RPMI8226 (cell line): ENCODE measurements at places on chromosomes 3 and 15.

- DNase-seq, result no peak
Measured at GRCh38 chr15:90241343-90242192, 7.6 kb downstream of the GDPGP1 start.

GRCh38 chr3:194095464-194095863 is 40.5 kb upstream of the HES1 start:
- DNase-seq, result peak; percentile 52

- DNase-seq, result no peak
Measured at GRCh38 chr3:123819949-123820348, 64.2 kb downstream of the MYLK start.

DNA sequence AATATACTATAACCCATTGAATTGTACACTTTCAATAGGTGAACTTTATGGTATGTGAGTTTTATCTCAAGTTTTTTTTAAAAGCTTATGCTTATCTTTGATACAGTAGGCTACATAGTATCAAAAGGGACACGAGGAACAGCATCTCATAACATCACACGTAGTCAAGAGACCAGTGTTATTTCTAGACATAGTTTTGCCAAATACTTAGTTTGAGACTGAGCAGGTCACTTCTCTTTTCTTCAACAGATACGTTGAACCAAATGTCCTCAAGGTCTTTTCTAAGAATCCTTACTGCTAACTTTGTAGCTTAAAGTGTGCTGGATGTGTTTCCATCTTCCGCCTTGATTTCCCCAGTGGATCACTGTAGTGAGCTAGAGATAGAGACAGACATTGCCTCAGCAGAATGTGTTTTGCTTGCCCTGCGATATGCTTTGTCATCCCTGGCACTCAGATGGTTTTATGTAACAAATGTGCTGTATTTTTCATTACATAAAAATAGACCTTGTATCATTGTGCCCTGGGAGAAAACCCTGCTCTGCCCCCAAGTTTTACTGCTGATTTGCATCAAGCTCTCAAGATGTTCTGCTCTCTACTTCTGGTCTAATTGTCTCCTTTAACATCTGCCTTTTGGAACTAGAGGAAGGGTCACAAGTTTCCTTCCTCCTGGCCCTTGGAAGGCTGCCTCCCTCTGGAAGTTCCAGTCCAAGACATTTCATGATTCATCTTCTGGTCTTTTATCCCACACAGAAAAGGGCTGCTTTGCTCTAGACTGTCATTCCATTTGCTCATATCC is 426.4 kb upstream of the RGMA start:
- DNase-seq, result no peak

DNA sequence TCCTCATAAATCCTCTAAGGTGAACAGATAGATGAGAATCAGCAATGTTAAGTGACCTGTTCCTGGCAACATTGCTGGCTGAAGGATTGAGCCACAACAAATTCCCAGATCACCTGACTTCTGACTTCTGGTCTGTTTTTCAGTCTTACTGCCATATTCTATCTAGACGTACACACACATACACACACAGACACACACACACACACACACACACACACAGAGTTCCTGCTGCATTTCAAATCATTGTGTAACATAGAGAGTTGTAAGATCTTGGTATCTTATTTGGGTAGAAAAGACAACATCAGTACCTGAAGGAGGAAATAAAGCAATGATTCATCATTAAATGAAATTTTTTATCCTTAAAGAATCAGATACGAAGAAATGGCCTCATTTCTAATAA is 342.6 kb downstream of the MFSD1 start:
- no peak for DNase-seq

GRCh38 chr3:190127195-190127594 is 6.5 kb upstream of the P3H2 start:
- DNase-seq, result no peak

DNA sequence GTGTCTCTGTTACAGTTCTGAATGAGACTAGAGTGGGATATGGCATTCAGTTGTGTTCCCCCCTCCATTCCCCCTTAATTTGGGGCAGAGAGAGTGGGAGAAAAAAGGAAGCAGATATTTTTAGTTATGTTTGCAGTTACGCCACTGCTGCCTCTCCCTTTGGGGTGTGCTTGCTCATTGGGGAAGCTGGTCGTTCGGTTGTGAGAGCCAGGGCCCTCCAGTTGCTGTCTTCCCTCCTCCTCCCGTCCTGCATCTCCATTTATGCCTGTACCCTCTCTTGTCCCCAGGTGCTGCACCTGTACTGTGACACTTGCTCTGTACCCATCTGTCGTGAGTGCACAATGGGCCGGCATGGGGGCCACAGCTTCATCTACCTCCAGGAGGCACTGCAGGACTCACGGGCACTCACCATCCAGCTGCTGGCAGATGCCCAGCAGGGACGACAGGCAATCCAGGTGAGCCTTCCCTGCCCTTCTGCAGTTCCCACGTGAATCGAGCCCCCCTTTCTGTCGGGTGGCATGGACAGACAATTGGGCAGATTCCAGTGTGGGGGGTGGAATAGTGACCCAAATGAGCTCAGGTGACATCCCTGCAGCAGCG is 55.8 kb downstream of the TRIM71 start:
- no peak for DNase-seq

- no peak for DNase-seq
Measured at GRCh38 chr3:146712806-146713205, 107.7 kb upstream of the PLSCR5 start.

DNA sequence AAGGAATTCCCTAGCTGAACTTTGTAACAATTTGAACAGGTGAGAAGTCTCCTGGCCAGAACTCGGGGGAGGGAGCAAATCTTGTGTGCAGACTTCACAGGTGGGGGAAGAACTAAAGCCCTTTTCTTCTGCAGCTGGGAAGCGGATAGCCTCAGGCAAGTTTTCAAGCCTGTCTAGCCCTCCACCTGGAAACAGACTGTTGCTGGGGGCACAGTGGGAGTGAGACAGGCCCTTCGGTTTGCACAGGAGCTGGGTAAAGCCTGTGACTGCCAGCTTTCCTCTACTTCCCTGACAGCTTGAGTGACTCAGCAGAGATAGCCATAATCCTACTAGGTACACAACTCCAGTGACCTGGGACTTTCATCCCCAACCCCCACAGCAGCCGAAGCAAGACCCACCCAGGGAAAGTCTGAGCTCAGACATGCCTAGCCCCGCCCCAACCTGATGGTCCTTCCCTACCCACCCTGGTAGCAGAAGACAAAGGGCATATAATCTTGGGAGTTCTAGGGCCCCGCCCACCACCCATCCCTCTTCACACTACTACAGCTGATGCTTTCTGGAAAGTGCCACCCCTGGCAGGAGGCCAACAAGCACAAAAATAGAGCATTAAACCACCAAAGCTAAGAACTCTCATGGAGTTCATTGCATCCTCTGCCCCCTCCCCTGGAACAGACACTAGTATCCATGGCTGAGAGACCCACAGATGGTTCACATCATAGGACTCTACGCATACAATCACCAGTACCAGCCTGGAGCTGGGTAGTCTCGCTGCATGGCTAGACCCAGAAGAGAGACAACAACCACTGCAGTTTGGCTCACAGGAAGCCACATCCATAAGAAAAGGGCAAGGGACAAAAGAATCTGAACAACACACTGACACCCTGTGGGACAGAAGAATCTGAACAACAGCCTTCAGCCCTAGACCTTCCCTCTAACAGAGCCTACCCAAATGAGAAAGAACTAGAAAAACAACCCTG is 479.0 kb downstream of the RAP2B start:
- peak; percentile 22 for DNase-seq

DNA sequence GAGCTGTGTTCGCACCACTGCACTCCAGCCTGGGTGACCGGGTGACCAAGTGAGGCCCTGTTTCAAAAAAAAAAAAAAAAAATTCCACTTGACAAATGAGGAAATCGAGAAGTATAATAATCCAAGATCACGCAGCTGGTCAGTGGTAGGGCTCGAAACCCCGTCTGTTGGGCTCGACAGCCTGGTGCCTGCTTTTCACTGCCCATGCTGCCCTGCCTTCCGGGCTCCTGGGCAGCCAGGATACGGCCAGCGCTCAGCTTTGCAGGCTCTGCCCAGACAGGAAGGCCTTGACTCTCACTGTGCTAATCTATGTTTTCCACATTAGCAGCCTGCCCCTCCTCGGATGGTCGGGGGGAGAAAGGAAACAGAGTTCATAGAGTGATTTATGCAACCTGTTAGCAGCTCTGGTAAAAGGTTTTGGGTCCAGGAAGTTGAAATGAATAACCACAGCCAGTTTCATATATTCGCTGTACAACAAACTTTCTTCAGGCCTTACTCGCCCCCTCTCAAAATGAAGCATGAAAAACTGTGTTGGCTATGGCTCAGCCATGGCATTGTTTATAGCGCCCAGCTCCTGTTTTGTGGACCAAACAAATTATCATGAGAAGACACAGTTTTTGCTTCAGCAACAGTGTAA is 108.8 kb downstream of the XXYLT1 start:
- DNase-seq, result no peak

DNA sequence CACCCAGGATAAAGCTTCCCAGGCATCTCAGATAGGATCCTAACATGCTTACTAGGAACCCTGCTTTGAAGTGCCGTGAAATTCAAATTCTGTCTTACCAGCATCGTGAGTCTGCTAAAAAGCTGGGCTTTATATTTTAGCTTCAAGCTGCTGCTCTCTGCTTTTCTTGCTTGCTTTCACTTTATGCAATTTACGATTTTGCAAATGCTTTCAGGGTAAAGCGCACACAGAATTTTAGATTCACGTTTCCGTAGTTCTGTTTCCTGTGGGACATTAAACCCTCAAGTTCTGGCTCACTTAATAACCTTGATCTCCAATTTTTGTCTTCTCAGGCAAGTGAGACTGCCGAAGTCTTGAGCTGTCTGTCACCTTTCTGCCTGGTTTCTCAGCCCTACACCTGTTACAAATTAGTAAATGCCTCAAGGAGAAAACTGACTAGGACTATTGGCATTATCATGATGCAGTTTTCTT is 170.5 kb upstream of the TGFBR2 start:
- no peak for DNase-seq

- DNase-seq, result no peak
Measured at GRCh38 chr3:53815651-53816050, 30.6 kb downstream of the CHDH start.

DNA sequence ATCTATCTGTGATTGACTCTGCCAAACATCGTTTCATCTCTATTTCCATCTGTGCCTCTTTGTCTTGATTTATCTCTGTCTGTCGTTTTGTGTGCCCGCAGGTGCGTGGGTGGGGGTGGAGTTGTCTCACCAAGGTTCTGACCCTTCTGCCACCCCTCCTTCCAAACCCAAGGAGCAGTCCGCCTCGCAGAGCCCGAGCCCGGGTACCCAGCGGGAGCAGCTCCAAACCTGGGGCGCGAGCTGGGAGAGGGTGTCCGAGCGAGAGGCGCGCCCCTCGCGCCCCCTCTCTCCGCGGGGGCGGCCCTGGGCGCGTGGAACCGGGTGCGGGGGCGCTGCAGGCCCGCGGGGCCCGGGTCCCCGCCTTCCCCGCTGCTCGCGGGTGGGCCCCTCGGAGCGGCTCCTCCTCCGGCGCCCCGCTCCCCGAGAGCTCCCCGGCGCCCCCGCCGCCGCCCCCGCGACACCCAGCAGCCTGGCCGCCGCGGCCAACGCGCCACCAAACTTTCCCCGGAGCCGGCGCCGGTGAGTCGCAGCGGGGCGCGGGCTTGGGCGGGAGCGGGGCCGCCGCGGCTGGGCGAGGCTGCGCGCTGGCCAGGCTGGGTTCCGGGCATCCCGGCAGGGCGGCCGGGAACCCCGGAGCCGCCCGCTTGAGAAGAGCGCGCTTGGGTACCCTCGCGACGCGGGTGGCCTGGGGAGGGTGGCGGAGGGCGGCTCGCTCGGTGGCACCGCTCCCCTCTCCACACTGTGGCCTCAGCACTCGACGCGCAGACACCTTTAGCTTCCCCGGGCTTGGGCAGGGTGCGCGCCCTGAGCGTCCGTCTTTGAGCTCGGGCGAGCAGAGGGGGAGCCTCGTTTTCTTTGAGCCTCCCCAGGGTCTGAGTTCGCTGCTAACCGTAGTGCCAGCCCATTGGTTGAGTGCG is at the start of gene HRH1:
Gene HRH1, plus strand, starts transcription at position 458 of the 917 bp plus-strand sequence. CDS start 104,545 bp downstream, outside the sequence.
- DNase-seq, result peak; percentile 66

DNA sequence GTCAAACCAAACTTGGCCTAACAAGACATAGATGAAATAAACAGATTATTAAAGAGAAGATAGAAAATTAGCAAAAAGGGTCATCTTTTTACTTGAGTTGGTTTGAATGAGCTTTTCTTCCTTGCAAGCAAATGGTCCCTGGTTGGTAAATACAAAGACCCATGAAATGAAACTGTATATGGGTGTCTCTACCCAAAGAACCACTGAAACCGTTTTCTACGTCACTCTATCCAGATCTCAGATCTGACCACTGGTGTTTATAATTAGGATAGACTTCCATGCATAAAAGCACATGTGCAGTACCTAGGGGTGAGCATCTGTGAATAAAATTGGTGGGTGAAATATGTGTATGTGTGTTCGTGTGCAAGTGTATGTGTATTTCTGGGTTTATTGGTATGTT is 73.2 kb downstream of the CLDN11 start:
- DNase-seq, result no peak

GRCh38 chr15:94282269-94283250 is 51.2 kb downstream of the MCTP2 start:
- DNase-seq, result no peak

DNA sequence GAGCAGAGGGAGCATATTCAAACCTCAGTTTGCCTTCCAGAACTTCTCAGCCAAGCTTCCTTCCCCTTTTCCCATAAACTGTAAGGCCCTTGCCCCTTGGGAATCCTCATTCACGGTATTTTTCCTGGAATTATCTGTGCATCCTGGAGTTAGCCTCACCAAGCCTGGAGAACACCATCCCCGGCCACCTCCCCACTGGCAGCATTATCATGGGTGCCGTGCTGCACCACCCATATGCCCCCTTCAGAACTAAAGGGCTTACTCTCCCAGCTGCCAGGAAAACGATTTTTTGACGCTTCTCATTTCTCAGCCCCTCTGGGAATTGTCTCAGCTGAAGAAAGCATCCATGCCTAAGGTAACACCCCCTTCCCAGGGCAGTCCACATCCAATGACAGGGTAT is 20.9 kb upstream of the TBC1D21 start:
- DNase-seq, result no peak

DNA sequence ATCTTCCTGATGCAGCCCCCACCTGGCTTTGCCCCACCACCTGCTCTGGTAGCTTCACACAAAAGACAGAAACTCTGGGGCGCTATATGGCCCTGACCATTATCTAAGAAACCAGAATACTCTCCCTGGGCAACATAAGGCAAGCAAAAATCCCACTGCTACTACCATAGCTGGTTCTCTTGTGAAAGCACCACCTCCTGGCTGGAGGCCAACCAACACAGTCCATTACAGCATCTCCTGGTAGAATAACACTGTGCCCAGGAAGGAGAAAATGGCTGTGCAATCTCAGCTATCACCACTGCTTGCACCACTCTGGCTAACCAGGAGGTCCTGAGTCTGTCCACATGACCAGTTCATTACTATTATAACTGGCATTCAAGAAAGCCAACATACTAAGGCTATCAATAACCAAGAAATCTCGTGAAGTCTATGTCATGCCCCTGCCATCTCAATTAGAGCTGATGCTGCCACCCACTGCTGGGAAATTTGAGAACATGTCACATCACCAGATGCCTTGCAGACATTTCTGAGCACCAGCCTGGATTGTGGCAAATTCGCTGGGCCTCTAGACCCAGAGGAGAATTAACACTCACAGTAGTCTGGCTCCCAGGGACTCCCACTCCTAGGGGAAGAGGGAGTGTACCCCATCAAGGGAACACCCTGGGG is 1114.8 kb downstream of the ROBO2 start:
- DNase-seq, result no peak
